Putamen (tissue), 1 donor: ENCODE measurements at places on chromosomes 6 and 20.

DNA sequence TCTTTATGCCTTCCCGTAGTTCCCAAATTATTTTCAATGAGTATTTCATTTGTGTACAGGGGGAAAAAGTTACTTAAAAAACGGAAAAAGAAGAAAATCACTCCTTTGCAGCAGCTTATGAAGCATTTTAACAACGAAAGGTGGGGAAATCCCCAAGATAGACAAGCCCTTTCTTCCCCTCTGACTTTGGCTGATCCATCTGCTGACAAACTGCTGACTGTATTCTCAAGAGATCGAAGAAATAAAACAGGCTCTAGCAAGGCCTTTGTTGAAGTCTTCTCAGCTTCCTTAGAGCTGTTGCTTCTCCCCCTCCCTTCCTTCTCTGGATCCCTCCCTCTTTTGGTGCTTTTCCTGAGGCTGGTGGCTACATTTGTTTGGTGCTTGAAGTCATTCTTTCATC lies 325.2 kb downstream of the NRN1 start:
- no peak for DNase-seq

DNA sequence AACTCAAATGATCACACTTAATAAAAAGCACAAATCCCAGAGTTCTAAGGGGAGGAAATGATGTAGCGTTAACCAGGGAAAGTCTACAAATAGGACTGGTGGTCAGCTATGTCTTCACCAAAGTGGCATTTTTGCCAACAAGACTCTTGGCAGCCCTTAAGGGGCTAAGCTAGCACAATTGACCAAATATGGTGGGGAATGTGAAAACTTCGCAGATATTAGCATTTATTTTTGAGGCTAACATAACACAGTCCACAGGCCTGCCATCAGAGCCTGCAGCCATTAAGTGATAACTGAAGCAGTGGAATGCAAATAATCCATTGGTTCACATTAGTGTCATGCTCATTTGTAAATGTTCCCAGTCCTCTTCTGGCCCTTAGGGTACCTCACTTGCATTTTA lies 274.6 kb downstream of the FOXC1 start:
- DNase-seq = no peak

DNA sequence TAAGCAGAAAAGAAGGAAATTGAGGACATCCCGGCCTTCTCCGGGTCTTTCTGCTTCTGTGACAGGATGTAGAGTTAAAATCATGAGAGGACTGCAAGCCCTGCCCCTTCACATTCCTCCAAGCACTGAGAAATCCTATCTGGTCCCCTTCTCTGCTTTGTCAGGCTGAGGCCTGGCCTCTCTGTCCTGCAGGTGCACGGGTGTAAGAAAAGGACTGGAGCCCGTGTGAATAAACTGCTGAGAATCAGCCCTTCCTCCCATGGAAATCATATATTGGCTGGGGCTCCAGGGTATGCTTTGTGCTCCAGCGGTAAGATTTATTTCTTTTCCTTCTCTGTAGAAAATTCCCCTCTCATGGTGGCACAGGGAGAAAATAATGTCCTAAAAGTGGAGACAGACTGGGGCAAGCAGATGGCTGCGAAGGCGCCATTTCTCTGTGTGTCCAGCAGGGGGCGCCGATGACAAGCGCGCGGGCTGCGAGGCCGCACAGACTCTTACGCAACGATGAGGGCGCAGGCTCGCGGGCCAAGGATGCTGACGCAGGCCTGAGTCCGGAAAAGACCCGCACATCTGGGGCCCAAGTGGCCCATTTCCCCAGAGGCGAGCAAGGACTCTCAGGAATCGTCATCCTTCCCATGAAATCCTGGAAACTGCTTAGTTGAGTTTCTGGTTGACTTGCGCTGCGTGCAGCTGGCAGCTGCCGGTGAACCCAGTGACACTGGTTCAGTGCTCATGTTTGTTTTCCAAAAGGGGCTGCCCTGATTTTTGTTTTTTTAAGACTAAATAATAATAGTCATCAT lies 258.6 kb downstream of the ADGB start:
- peak; percentile 87 for DNase-seq

- no peak for DNase-seq
These were observed 122.8 kb downstream of the UST start for GRCh38 chr6:148869585-148869984.

- DNase-seq = no peak
These were observed at the start of gene SPATS1 for GRCh38 chr6:44342489-44342888. SPATS1 (plus strand) TSS chr6:44342650; CDS start chr6:44343096, 446 bp downstream.
